ENCODE measurements at places on chromosomes 2 and 18.

DNA sequence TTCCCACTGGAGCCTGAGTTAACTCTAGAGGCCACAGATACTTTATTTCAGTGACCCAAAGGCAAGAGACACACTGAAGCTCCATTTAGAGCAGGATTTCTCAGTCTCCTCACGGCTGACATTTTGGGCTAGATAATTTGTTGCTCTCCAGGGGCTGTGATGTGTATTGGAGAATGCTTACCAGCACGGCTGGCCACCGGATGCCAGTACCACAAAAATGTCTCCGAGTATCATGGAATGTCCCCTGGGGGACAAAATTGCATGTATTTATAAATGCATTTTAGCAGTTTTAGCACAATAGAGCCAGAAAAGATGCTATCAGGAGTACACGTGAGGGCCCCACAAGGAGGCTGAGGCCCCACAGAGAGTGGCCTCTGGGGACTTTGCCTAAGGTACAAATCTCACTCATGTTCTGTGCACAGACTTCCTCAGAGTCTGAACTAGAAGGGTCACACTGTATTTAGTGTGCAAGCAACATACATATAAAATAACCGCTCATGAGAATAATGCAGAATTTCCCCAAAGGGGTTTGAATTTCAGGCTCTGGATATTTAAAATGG lies 20.5 kb upstream of the DCC start:
- no peak for DNase-seq

DNA sequence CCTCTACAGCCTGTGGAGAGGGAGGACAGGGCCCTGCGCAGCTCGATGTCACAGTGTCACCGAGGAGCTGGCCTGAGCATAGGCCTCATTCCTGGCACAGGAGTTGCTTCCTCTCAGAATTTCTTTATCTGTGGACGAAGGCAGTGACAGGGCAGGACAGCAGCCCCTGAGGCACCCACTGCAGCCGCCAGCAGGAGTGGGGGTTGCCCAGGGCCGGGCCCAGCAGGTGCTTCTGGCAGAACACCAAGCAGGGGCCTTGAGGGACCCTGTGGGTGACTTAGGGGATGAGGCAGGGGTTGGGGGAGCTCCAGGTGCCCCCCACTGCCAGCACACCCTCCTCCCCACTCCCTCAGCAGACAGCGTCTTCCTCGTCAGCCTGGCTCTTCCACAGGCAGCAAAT lies 290.0 kb downstream of the PHLPP1 start:
- DNase-seq, result no peak

- no peak for DNase-seq
Measured at GRCh38 chr2:197211881-197212342, 98.7 kb downstream of the ANKRD44 start.

GRCh38 chr2:172449911-172450550 lies 22.6 kb downstream of the ITGA6 start:
- no peak for DNase-seq

GRCh38 chr2:119011162-119011909 lies 69.3 kb downstream of the MARCO start:
- DNase-seq, result peak; percentile 89

DNA sequence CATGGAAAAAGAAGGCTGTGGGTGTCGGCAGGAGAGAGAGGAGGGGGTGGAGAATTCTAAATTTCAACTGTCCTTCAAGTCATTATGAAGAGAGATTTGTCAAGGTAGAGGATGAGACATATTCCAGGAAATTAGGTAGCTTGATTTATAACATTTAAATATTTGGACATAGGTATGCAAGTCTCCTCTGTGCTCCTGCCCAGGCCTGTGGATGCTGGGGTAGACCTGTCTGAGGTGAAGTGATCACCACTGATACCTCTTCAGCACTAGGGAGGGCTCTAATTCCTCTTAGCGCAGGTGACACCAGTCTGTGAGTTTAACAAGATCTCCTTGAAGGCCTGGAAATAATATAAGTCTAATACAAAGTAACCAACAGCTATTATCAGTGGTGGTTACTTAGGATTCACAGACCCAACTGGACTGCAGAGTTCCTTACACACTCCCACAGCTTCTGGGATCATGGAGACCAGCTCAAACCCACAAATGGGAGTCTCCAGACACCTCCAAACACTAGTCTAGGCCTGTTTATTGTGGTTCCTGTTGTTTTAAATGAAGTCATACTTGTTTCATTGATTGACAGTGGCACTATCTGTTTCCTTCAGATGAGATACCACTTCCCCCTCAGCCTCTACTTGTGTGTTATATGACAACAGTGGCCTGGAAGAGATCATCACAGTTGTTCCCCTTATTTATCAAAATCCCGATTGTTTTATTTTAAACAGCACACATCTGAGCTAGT lies 104.1 kb upstream of the ITPRID2 start:
- DNase-seq, result no peak

GRCh38 chr18:24543086-24543794 lies 82.8 kb downstream of the HRH4 start:
- DNase-seq, result no peak

DNA sequence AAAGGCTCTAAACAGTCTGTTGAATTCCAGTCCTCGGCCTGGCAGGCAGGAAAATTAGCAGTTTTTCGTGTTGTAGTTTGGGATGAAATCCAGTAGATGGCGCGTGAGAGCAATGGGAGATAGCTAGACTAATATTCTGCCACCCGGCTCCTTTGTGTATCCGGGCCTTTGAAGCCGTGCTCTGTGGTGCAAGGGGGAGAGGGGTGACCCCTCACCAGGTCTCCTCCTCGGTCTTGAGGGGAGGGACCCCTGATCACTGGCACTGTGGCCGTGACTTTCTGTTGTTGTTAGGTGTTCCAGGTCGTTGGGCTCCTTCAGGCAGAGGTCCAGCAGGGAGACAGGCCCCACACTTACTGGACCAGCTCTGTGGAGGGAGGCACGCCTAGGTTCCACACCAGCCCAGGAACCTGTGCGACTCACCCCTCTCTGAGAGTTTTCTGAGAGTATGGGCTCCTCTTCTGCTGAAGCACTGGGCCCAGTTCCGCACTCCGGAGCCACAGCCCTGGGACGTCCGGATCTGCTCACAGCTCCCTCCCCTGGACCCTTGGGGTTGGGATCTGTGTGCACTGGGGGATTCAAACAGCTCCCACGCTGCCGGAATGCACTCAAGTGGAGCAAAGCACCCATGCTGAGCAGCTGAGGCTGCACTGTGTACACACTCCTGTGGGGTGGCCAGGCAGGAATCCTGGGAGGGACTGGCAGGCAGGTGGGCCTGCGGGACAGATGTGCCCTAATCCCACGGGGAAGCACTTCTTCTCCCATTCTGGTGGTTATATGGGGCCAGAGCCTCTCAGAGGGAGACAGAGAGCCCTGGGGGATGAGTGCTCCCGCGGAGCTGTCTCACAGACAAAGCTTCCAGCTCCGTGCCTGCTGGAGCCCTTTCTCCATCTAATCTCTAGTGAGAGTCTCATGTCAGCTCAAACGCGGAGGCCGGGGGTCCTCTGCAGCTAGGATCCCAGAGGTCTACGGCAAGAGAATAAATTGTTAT lies 8.8 kb downstream of the GKN2 start:
- peak; percentile 79 for DNase-seq

Data from iPS-NIHi11 (cell line).